ENCODE measurements at places on chromosomes 16 and 17.

GRCh38 chr17:46832945-46833839 is 14.7 kb upstream of the WNT3 start:
- DNase-seq, result no peak

GRCh38 chr16:87847785-87848675 is 21.3 kb downstream of the SLC7A5 start:
- DNase-seq, result no peak

DNA sequence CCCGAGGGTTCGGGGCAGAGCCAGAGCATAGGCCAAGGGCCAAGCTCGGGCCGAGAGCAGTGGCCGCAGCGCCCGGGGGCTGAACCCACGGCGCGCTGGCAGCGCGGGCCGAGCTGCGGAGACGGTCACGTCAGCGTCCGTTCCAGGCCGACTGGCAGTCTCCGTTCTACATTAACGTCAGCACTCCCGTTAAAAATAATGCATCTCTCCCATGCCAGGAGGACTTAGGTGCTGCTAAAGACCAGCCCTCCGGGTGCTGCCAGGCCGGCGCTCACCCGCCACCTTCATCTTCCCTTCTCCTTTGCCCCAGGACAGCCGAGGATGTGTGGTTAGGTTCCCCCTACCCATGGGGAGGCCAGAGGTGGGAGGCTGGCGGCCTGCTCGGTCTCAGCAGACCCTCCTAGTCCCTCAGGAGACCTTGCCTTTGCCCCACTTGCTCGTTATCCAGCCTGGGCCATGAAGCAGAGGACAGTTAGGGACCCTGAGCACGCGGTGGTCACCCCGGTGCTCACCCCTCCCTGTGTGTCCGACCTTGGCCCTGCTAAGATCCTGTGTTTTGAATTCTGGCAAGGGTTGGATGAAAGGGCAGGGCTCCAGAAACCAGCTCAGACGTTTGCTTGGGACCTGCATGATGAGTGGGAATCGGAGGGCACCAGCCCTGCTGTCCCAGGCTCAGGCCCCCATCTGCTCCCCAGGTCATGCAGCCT is 572 bp downstream of the MPG start:
- DNase-seq, result no peak

GRCh38 chr16:16083421-16084156 is 134.2 kb downstream of the ABCC1 start:
- DNase-seq, result no peak

DNA sequence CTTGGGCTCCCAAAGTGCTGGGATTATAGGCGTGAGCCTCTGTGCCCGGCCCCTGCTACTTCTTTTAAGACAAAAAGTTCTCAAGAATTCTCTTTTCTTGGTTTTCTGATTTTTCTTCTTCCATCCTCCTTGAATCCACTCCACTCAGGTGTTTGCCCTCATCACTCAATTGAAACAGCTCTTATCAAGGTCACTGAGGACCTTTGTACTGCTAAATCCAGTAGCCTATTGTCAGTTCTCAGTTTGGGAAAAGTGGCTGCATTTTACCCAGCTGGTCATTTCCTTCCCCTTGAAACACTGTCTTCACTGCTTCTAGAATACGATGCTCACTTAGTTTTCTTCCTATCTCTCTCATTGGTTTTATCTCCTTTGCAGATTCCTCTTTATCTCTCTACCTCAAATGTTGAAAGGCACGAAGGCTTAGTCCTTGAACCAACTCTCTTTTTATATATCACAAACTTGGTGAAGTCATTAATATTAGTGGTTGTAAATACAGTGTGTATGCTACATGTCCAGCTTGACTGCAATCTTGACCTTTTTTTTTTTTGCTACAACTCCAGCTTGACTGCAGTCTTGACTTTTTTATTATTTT is 29.8 kb downstream of the ZNRF1 start:
- no peak for DNase-seq

DNA sequence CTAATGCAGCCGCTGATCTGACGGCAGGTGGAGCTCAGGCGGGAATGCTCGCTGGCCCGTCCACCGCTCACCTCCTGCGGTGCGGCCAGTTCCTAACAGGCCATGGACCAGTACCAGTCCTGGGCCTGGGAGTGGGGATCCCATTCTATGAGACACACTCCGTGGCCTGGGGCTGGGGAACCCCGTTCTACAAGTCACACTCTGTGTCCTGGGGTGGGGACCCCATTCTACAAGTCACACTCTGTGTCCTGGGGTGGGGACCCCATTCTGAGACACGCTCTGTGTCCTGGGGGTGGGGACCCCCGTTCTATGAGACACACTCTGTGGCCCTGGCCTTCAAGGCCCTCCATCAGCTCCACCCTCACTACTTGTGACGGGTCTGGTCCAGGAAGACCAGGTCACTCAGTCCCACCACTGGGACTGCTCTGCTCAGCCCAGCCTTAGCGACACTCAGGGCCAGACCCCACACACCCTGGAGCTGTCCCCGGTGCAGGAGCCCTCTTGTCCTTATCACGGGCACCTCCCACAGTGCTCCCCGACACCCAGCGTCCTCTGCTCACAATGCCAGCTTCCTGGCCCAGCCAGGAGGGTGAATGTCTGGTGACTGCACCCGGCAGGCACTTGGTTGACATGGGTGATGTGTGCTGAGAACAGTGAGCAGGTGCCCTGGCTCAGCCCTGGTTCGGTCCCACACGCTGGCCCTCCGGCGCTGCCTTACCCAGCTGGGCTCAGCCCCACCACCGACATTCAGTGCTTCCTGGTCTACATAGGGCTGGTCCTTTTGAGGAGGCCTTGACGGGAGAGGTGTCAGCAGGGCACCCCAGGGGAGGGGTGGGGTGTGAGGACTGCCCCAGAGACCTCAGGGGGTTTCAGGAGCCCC is 89.1 kb downstream of the TBC1D16 start:
- no peak for DNase-seq

- no peak for DNase-seq
These were observed 151.1 kb downstream of the AHSP start for GRCh38 chr16:31678649-31679325.

DNA sequence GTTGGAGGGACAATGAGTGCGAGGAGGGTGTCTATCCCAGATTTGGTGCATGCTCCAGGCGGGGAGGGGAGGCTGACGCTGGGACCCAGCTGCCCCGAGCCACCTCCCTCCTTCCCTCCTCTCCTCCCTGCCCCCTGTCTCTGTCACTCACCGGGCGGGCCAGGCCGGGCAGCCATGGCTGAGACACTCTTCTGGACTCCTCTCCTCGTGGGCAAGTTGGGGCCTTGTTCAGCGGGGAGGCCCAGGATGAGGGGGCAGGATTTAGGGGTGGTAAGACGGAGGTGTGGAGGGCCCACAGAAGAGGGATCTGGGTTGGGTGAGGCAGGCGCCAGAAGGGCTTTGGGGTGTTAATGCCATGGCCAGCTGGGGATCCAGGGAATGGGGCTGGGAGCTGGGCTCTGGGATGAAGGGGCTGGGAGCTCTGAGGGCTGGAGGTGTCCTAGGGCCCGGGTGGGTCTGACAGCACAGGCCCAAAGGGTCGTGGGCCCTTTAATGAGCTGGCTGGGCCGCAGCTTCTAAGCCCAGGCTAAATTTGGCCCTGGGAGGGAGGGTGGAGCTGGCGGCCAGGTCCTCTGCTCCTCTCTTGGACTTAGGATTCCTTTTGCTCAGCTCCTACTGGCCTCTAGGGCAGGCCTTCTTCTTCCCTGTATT is at the start of gene SGCA:
Gene SGCA, plus strand, starts transcription at position 139 of the 651 bp plus-strand sequence. Its CDS starts 36 bp downstream, at position 175.
- no peak for DNase-seq

- DNase-seq, result no peak
These were observed 17.0 kb downstream of the ABCC3 start for GRCh38 chr17:50651661-50652060.

DNA sequence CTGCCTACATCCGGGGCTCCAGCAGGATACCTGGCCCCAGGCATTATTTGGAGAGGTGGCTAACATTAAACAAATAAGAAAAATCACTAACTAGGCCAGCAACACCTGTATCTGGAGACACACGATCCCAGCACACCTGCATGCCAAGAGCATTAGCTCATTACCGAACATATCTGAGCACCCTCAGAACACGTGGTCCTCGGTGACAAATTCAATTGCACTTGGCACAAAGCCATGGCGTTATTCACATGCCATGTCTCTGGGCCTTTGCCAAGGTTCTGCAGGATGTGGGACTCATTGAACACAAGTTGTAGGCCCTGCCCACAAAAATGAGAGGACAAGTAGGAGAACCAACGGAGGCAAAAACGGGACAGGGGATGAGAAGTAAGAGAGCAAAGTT is 552.3 kb downstream of the TOX3 start:
- no peak for DNase-seq

GRCh38 chr16:84609563-84610177 is 8.2 kb downstream of the COTL1 start:
- no peak for DNase-seq

DNA sequence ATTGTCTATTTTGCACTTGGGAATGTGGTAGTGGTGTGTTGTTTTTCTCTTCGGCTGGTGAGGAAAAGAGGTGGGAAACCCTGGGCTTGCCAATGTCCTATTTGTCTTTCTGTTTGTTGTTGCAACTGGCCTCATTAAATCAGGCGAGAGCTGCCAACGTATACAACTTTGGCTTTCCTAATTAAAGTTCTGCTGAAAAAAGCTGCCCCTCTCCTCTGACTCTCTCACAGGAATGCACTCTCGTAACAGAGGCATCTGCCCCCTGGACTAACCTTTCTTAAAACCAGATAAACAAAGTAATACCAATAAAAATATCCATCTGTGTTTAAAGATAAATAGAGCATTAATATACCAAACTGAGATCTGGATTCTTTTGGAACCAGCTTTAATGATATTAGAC is 7.8 kb downstream of the CDRT15 start:
- DNase-seq, result no peak

GRCh38 chr17:59764292-59764741 is 56.9 kb downstream of the VMP1 start:
- DNase-seq, result no peak

- DNase-seq, result no peak
These were observed 16.7 kb downstream of the UNKL start for GRCh38 chr16:1397779-1398178.

GRCh38 chr16:55725055-55725777 is 69.4 kb downstream of the SLC6A2 start:
- DNase-seq, result no peak

- peak; percentile 48 for DNase-seq
These were observed 2.9 kb downstream of the HEXIM1 start for GRCh38 chr17:45150911-45151809.

- DNase-seq, result no peak
These were observed 45.6 kb downstream of the MEAK7 start for GRCh38 chr16:84458606-84459532.

DNA sequence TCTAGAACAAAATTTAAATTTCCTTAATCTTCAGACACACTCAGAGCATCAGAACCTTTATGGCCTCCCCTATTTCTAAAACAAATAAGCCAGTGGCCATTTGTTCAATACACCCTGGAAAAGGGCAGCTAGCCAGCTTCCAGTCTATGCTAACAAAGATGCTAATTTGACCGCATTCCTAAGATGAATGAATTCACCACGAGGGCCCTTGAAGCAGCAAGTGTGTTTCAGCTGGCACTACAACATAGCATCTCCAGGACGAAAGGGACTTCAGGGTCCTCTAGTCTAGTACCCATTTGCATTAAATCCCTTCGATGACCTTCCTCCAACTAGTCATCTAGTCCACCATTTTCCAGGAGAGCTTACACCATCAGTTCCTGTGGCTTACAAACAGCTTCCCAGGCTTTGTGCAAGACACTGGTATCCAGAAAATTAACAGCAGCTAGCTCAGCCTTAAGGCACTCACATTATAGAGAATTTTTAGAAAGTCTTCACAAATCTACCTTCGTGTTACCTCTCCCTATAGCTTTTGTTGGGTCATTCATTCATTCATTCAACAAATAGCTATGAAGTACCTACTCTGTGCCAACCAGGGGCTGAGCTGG is 10.9 kb downstream of the KRT37 start:
- no peak for DNase-seq

- no peak for DNase-seq
These were observed 94.5 kb downstream of the MARF1 start for GRCh38 chr16:15548482-15548891.

DNA sequence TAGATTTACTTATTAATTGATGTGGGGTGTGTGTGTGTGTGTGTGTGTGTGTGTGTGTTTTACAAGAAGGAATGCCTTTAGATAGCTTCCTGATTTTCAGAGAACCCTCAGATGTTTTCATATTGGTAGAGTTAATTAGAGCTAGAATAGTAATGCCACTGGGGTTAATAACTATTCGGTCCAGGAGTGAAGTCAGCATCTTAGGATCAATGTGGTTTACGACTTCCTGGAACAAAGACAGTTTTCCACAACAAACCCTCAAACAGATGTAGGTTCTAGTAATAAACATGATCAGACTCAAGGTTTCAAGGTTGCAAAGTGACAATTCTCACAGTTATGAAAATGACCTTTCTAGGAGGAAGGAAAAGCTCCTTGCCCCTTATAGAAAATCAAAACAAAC is 12.2 kb upstream of the SLC52A1 start:
- DNase-seq, result no peak

GRCh38 chr16:31476303-31477219 is 4.6 kb downstream of the TGFB1I1 start:
- no peak for DNase-seq

- peak; percentile 42 for DNase-seq
These were observed 1.7 kb downstream of the ARHGDIA start for GRCh38 chr17:81869221-81870130.

DNA sequence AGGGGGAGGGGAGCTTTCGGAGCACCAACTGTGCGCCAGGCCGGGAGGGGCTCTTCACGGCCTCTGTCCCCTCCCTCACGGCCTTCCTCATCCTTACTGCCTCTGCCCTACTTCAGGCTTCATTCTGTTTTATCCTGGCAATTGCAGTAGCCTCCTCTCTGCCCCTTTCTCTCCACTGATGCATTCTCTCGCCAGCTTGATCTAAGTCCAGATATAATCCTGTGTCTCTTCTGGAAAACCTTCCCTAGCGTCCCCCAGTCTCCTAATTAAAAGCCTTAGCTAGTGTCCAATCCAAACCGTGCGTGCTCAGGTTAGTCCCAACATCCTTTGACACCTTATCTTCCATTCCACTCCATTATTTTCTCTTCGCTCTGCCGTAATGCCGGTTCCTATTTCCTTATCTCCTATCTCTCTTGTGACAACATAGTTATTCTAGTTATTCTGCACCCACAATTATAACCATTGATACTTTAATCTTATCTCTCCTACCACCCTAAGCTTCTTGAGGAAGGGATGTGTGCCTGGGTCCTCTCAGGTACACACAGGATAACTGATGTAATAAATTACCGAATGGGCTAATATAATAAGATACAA is 869 bp downstream of the ZNF48 start:
- DNase-seq, result no peak

All from SW 1271 (cell line).